Stimulated activated CD8-positive, alpha-beta memory T cell treated with anti-CD3 and anti-CD28 coated beads, Interleukin-4, amount 100 ng/mL, for 48 hours (primary cell): ENCODE measurements at places on chromosomes 3 and 15.

GRCh38 chr3:76859596-76859995 is 180.3 kb upstream of the ROBO2 start:
- no peak for DNase-seq

DNA sequence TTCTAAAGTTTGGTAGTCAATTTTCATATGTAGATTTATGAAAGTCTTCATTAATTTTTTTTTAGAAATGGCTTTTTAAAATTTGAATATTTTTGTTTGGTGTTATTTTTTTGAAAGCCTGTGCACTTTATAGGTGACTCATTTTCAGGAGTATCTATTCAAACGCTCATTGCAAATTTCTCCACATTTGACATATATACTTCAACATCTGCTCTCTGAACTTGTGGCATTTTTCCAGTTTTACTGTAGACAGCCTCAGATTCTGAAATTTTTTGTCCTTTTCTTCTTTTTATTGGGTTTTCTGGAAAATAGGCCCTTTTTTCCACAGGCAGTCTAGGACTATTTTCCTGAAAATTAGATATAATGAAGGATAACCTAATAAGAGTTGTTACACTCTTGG is 396.6 kb downstream of the RBMS3 start:
- DNase-seq, result no peak

DNA sequence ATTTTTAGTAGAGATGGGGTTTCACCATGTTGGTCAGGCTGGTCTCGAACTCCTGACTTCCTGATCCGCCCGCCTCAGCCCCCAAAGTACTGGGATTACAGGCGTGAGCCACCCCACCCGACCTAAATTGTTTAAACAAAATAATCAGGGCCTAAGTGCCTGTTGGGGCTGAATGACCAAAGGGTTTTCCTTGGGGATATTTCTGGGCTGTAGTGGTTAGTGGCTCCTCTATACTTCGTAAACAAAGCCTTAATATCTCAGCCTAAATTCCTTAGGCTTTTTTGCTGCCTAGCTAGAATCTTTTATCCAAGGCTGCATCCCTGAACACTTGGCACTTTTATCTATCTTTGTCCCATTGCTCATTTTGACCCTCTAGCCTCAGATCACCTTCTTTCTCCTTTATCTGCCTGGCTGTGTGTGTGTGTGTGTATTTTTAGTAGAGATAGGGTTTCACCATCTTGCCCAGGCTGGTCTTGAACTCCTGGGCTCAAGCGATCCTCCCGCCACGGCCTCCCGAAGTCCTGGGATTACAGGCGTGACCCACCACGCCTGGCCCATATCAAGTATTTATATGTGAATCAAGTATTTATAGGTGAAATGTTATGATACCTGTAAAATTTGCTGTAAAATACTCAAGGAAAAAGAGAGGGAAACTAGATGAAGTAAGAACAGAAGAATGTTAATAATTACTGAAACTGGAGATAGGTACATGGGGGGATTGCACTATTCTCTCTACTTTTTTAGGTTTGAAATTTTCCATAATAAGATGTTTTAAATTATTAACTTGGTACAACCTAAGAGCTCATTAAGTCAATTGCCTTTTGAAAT is 1.8 kb downstream of the NUSAP1 start:
- no peak for DNase-seq

DNA sequence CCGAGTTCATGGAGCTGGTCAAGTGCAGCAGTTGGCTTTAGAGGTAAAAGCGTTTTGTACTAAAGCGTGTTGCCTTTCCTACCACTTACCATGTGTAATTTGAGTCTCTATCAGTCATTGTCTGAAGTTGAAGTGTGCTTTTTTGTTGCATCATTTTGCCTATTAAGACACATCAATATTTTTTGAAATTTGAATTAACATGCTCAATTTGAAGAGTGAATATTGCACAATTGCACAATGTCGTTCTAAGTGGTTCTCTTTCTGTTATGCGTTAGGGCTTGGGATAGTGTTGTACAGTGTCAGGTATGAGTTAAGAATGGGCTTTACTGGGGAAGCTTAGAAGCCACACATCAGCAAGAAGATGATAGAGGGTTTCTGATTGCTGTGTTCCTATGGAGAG is 84.0 kb upstream of the ACKR4 start:
- no peak for DNase-seq

DNA sequence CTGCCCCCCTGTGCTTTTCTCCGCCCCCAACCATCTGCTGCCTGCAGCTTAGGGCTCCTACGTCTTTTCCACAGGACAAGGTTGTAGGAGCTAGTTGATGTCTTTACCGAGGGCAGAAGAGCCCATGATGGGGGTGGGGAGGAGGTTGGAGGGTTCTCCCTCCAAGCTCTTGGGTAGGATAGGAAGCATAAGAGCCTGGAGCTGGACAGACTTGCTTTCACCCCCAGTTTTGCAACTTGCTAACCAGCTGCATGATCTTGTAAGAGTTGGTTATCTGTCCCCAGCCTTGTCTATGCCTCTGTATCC is 856 bp downstream of the ABCF3 start:
- no peak for DNase-seq

DNA sequence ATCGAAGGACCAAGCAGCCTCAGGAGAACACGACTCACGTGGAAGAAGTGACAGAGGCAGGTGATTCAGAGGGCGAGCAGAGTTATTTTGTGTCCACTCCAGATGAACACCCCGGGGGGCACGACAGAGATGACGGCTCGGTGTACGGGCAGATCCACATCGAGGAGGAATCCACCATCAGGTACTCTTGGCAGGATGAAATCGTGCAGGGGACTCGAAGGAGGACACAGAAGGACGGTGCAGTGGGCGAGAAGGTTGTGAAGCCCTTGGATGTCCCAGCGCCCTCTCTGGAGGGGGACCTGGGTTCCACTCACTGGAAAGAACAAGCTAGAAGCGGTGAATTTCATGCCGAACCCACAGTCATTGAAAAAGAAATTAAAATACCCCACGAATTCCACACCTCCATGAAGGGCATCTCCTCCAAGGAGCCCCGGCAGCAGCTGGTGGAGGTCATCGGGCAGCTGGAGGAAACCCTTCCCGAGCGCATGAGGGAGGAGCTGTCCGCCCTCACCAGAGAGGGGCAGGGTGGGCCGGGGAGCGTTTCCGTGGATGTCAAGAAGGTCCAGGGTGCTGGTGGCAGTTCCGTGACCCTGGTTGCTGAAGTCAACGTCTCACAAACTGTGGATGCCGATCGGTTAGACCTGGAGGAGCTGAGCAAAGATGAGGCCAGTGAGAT is 26.0 kb downstream of the SYNM start:
- DNase-seq, result no peak

- no peak for DNase-seq
Observed at GRCh38 chr3:167406876-167407492, 26.9 kb upstream of the ZBBX start.

GRCh38 chr15:90934949-90935751 is at the start of gene UNC45A:
UNC45A (plus strand) TSS chr15:90935285; CDS start chr15:90935325, 40 bp downstream.
- DNase-seq, result peak; percentile 98

- no peak for DNase-seq
Observed at GRCh38 chr3:103977417-103977816, 1389.3 kb upstream of the ALCAM start.

DNA sequence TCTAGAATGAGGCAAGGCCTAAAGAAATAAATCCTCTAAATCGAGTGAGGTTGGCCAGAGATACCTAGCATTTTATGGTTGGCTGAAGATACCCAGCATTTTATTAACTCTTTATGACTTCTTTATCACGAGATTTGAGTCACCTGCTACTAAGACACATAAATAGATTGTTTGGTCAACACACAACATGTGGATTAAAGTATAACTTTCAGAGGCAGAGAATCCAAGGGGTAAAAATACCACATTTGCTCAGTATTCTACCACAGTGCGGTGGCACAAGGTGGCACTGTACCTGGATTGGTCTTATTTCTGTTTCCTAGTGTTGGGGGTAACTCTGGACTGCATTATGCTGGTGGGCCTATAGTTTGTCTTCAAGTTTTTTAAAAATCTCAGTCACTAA is 27.0 kb upstream of the VILL start:
- no peak for DNase-seq

DNA sequence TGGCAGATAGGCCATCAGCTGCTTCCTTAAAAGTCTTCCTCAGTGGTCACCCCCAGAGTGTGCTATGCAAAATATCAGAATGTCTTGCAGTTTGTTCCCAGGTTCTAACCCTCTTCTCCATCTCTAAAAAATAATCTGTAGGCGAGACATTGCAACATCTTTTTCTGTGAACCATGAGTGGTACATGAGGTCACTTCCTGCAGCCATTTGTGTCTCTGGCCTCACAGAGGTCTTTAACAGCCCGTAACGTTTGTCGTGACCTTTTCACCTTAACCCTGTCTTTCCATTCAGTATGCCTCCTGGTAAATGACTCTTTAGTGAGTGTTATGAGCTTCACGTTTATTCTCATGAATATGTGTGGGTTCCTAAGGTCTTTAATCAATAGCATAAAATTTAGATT is 145.4 kb downstream of the KLHL25 start:
- DNase-seq, result peak; percentile 55

- DNase-seq, result no peak
Observed at GRCh38 chr3:143295201-143296080, 175.9 kb downstream of the CHST2 start.

DNA sequence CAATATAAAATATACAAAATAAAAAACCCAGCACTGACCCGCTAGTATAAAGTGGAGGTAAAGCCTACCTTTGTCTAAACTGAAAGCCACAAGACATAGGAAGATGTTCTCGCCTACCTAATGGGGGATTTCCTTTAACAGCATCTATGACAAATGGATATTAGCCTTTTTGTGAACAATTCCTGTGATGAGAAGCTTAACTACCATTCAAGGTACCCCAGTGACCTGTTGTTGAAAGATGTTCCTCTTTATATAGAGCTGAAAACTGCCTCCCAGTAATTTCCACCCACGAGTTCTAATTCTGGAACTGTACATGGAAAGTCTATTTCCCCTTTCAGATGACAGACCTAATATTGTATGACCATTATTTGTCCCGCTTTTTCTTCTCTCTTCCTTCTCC is 109.8 kb upstream of the RASGRP1 start:
- no peak for DNase-seq

DNA sequence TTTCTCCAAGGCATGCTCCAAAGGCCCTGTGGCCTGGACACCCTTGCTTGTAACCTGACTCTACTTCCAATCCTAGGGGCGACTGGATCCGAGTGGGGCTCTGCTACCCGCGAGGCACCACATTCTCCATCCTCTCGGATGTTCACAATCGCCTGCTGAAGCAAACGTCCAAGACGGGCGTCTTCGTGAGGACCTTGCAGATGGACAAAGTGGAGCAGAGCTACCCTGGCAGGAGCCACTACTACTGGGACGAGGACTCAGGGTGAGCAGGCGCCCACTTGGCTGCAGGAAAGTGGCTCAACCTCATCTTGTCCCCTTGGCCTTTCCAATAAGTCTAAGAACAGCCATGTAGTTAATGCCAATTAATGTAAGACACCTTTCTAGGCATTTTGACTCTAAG is 51.9 kb downstream of the MESD start:
- no peak for DNase-seq

- no peak for DNase-seq
Observed at GRCh38 chr15:27843146-27843545, 256.0 kb downstream of the OCA2 start.

GRCh38 chr15:75213212-75213767 is 11.6 kb downstream of the C15orf39 start:
- no peak for DNase-seq

DNA sequence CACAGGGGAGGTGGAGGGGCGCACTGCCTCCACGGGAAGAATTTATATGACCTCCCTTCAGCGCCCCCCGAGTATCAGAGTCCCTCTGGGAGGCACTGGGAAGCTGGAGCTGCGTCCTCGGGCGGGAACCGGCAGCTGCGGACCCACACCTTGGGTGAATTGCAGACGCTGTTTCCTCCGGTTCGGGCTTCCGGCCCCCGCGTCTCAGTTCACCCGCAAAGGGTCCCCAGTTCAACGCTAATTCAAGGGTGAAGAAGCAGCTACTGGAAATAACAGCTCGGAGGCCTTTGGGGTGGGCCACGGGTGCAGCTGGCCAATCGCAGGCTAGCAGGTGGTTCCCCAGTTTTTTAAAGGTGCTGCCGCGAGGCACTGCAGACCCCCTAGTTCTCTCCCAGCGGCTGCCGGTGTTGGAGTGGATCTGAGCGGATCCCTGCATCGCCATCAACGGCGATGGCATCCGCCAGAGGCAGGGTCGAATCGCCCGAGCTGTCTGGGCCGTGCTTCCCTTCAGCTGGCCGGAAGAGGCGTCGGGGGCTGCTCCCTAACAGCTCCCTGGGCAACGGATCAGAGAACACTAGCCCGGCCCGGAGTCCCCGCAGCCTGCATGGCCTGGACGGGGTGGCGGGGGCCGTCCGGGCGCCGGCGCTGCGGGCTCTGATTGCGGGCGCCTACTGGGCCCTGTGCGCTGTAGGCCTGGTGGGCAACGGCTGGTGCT is 19.4 kb upstream of the ADAMTS7 start:
- no peak for DNase-seq

- DNase-seq, result peak; percentile 58
Observed at GRCh38 chr3:40309925-40310695, 603 bp downstream of the EIF1B start.

- no peak for DNase-seq
Observed at GRCh38 chr15:67170143-67170925, 84.1 kb downstream of the AAGAB start.

- peak; percentile 46 for DNase-seq
Observed at GRCh38 chr3:45864760-45865519, 21.4 kb upstream of the CCR9 start.

- DNase-seq, result no peak
Observed at GRCh38 chr15:56871185-56871584, 47.3 kb upstream of the TCF12 start.

DNA sequence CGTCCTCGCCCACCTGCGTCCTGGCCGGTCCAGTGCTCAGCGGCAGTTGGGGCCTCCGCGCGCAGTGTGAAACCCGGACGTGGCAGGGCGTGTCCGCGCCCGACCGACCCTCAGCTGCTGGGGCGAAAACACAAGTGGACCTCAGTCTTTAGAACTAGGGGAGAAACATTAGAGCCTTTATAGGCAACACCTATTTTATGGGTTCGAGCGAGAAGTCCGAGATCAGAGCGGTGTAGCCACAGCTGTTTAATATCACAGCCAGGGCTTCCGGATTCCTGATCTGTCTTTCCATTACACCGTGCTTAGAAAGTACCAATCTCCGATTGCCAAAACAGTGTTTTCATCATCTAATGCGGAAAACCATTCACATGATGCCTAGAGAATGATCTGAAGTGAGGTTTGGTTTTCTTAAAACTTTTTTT is 506 bp downstream of the RAD51 start:
- DNase-seq, result no peak

- no peak for DNase-seq
Observed at GRCh38 chr15:44633603-44634002, 29.9 kb downstream of the SPG11 start.

DNA sequence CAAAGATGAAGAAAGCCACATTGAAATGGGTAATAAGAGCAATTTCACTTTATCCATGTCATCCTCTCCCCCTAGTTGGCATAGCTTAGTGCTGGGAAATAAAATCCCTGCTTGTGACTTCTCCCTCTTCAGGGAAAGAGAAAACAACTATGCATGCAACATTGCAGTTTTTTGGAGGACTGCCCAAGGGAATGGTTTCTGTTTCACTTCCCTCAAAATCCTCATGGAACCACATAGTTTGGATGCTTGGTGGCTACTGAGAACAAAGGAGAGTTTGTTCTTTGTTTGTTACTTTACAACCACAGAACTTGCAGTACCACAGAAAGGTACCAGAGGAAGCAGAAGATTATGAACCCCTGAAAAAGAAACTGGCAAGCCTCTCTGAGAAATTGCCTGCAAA is 384.6 kb upstream of the RORA start:
- DNase-seq, result no peak

- DNase-seq, result no peak
Observed at GRCh38 chr3:144114767-144115166, 143.1 kb downstream of the DIPK2A start.

GRCh38 chr15:74053941-74054529 is 28.3 kb downstream of the GOLGA6A start:
- peak; percentile 85 for DNase-seq

GRCh38 chr3:47370887-47371697 is 9.7 kb upstream of the PTPN23 start:
- peak; percentile 60 for DNase-seq
